Activated T-helper 1 cell treated with anti-CD3 and anti-CD28 coated beads, Interleukin-2, amount 50 U/mL, for 16 hours (primary cell): ENCODE measurements at places on chromosomes 7 and 10.

DNA sequence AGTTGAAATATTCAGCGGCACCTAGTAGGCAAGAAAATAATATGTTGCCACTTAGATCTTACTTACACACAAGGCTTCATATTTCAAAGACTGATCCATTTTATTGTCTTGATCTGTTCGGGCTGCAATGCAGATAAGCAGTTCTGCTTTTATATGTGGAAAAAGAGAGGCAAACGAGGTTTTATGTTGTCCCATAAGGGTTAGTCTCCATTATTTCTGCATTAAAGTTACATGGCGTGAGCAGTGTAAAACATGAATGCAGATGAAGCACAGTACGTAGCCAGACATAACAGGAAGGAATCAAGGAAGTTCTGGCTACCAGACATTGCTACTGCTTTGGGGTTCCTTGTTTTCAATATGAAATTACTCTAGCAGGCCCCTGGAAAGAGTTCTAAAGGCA lies 224.8 kb downstream of the BBS9 start:
- DNase-seq = no peak

DNA sequence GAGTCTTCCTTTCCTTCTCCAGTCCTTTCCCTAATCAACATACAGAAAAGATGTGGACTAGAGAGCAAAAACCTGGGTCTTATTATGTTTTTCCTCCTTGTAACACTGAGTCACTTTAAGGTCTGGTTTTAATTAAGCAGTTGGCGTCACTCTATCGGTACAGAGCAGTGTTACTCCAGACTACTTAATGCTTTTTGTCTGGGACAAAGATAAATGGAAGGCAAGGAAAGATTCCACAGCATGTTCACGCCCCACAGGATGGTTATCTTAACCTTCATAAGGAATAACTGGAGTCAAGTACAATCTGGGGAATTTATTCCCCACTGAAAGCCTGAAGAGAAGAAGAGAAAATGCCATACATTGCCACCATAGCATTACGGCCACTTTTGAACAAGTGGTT lies 145.7 kb downstream of the ELAPOR2 start:
- DNase-seq = no peak

DNA sequence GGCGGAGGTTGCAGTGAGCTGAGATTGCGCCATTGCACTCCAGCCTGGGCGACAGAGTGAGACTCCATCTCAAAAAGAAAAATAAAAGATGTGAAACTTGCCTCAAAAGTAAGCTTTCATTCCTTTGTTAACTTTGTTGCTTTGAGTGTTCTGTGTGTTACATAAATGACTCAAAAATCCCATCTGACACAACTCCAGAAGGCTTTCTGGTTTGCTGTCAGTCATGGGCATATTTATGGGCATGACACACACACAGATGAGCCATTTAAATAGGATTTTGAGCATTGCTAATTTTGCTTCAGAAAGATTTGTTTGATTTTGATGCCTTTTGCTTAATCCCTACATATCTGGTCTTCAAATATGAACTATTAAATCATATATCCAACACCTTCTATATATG lies 82.6 kb downstream of the CACNB2 start:
- DNase-seq = no peak

GRCh38 chr10:130777507-130778165 lies 533.9 kb downstream of the TCERG1L start:
- no peak for DNase-seq

GRCh38 chr10:11602919-11603523 lies 8.4 kb downstream of the USP6NL start:
- DNase-seq = no peak

DNA sequence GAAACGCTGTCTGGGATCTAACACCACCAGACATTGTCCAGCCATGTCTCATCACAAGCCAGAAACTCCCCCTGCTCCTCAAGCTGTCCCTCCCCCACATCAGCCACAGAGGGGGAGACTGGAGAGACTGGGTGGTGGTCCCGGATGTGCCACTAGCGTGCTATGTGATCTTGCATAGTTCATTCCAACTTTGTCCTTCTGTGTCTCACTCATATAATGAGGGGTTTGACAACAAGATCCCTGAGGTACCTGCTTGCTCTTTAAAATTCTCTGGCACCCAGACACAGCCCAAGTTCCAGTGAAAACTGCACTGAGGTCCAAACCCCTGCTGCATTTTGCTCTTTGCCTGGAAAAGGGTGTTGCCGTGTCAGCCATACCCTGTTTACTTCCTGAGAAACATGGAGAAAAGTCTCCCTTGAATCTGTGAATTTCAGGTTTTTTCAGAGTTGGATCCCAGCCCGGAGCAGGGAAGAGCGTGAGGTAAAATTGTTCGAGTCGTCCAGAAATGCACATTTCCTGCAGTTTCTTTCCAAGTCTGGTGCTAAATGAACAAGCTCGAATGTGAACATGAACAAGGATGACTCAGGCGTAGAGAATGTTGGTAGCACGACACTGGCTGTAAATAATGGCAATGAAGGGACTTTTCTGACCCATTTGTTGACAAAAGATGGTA lies 156.6 kb downstream of the CCDC3 start:
- no peak for DNase-seq

GRCh38 chr10:114288424-114289095 lies 49.5 kb downstream of the VWA2 start:
- DNase-seq = no peak

GRCh38 chr10:126839094-126839761 lies 66.0 kb upstream of the DOCK1 start:
- DNase-seq = no peak

DNA sequence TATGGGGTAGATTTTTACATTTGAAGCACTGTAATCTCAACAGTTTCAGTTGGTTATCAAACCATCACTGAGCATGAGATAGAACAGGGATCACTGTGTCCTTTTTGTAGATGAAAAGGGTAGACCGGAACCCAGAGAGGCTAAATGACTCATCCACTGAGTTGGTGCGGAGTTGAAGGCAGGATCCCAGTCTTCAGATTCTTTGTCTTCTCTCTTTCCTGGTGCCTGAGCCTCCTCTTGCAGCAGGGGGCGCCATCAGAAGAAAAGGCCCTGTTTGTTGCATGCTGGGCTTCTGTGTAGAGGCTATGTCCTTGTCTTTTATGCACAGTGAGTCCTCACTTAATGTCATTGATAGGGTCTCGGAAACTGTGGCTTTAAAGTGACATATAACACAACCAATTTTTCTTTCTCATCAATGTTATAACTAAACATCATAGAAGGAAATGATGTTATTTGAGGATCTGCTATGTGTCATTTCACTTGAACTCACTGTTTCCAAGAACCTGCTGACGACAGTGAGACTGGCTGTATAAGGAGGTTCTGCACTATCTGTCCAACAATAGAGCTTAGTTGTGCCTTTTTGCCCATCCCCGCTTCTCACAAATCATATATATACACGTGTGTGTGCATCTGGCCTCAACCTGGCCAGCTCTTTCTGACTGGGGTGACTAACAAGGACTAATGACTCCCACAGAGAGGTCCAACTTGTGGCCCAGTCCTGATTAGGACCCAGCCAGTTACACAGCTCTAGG lies 14.3 kb downstream of the ZNF282 start:
- DNase-seq = peak; percentile 45

DNA sequence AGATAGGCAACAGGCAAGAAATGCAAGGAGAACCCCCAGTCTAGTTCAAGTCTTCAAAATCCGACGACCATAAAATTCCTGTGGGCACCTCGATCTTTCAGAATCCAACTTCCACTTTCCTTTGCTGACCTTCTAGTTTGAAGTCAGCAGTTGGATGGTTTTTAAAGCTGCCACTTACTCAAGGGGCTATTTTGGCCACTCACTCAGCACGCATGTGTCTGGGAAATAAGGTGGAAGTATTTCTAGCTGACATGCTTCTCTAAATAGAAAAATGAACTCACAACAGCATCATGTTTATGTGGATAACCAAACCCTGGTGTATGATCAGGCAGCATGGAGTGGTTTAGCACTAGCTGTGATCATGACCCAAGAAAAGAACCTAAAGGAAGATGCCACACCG lies at the start of gene NRAP:
TSS of gene NRAP (minus strand) at position 134 of the 400 bp plus-strand sequence. CDS start 159 bp downstream, outside the sequence.
- no peak for DNase-seq

- no peak for DNase-seq
These were observed 49.7 kb downstream of the MICALL2 start for GRCh38 chr7:1409555-1409954.

- DNase-seq = no peak
These were observed 98.5 kb downstream of the POLR1F start for GRCh38 chr7:19610194-19610943.

DNA sequence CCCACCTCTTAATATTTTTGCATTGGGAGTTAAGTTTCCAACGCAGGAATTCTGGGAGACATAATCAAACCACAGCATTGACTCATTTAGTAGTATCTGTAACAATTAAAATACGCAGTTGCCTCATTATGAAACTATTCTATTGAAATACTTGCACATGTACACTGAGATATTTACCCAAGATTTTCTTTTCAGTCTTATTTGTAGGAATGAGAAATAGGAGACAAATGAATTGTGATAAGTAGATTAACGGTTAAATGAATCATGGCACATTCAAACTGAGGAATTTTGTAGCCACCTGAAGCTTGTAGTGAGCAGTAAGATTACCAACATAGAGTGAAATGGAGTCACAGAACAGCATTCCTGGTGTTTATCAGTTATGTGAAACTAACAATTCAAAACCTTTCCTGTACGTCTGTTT lies 18.1 kb downstream of the RP9 start:
- no peak for DNase-seq

DNA sequence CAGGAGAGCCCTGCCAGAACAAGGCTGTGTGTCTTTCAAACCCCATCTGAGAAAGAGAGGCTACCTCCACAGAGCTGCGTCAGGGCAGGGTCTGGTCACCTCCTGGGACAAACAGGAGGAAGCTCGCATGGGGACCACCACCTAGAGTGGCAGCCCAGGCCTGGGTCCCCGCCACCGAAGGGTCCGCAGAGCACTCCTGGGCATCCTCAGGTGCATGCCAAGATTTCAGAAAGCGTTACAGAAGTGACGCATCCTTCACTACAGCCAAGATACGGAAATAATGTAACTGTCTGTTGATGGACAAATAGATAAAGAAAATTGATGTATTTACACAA lies 42.6 kb downstream of the GSDME start:
- DNase-seq = no peak

DNA sequence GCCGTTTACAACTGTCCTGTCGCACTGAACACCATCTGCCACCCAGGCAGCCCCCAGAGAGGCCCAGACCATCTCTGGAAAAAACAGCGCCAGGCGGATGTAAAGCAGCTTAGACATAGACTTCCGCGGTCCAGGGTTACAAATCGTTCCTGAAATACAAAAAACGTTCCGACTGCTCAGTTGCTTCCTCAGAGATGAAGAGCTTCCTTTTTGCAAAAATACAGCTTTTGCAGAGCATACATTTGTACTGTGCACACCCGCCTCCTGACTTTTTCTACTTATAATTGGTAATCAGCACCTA lies 11.4 kb downstream of the DAGLB start:
- no peak for DNase-seq

DNA sequence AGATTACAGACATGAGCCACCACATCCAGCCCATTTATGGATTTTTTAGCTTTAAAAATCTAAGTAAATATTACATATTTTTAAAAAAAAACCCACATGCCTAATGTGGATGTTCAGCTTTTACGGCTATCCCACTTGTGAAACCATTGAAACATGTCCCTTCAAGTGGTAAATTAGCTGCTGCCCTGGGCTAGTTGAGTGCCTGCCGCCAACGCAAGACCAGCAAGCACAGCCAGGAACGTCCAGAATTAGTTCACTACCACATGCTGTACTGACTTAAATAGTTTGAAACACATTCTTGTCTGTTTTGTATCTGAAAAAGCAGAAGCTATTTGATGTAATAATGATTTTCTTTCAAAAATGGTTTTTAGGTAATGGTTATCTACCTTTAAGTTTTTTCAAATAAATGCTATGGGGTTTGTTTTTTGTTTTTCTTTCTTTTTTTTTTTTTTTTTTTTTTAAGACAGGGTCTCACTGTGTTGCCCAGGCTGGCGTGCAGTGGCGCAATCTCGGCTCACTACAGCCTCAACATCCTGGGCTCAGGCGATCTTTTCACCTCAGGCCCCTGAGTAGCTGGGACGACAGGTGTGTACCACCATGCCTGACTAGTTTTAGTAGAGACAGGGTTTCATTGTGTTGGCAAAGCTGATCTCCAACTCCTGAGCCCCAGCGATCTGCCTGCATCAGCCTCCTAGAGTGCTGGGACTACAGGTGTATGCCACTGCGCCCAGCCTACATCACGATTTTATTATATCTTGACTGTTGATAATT lies 57.0 kb downstream of the KLRG2 start:
- no peak for DNase-seq

DNA sequence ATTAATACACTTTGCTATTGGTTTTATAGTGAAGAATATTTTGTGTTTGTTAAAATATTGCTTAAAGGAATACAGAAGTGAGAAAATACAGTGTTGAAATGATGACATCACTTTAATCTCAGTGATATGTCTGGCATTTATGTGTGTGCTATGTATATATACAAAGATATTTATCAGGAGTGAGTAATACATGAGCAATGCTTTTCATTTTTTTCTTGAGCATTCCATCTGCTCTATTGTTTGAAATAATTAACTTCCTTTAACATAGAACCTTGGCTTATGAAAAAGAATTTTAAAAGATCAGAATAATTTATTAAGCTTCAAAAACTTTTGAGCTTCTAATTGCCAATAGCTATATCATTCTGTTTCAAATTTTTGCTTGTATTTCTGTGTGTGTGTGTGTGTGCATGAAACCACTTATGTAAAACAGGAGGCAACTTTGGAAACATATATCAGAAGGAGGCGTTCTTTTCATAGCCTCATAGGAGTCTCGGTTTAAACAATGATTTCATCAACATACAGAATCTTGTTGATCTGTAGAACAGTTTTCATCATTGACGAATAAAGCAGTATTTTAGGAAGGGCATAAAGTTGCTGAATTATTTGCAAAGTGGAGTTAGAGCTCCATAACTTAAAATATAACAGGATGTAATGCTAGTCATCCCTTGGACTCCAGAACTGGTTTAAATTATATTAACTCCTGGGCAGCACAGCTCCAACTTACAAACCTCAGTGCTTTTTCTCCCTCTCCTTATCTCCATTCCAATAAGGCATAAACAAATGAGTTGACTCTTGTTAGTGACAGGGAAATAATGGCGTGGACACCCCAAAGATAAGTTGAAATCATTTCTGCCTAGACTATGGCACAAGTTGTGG lies 228.4 kb upstream of the DGKB start:
- no peak for DNase-seq
